ENCODE measurements at places on chromosomes 2 and 18.

DNA sequence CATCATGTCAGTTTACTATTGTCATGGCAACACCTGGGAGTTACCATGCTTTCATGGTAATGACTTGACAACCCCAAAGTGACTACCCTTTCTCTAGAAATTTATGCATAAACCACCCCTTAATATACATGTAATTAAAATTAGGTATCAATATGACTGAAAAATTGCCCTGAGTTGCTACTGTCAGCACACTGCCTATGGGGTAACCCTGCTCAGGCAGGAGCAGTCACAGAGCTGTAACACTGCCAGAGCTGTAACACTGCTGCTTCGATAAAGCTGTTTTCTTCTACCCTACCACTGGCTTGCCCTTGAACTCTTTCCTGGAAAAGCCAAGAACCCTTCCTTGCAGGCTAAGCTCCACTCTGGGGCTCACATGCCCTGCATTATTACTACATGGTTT lies 95.5 kb upstream of the SYT4 start:
- no peak for DNase-seq

DNA sequence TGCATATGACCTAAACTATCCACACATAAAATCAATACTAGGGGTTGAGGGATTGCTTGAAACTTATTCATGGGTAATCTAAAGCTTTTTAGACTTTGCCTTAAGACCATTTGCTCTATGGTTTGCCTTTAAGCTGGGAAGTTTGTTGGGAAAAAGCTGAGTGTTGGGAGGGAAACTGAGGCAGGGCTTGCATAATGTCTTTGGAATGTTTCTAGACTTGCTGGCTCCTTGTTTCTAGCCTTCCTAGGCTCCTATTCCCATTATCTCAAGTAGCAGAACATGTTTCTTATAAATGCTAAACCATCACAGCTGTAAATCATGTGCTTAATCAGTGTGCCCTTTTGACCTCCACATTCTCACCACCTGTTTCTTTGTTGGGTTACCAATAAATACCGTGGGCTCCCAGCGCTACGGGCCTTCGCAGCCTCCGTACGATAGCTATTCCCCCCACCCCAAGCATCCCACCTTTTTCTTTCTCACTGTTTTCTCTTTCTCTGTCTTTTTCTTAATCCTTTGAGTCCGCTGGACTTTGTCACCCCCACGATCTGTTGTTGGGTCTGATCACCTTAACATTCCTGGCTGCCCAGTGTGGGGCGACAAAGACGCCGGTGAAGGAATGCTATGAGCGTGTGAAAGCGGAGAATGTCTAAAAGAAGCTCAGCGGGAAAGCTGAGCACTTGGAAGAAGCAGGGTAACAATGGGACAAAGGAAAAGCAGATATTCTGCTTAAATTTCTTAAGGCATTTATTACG lies 49.4 kb upstream of the CWC22 start:
- no peak for DNase-seq

DNA sequence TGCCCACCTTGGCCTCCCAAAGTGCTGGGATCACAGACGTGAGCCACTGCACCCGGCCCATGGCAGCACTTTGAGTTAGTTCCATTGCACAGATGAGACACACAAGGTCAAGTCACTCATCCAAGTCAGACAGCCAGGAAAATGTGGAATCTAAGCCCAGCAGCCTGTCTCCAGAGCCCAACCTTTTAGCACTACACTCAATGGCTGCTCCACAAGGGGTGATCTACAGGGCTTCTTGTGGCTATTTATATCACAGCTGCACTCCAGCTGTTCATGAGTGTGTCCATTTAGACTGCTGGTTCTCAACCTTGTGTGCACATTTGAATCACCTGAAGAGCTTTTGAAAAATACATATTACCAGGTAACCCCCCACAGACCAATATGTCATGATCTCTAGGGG lies 72.9 kb upstream of the RPL31 start:
- no peak for DNase-seq

GRCh38 chr2:241813644-241814392 lies 4.8 kb downstream of the NEU4 start:
- DNase-seq, result no peak

DNA sequence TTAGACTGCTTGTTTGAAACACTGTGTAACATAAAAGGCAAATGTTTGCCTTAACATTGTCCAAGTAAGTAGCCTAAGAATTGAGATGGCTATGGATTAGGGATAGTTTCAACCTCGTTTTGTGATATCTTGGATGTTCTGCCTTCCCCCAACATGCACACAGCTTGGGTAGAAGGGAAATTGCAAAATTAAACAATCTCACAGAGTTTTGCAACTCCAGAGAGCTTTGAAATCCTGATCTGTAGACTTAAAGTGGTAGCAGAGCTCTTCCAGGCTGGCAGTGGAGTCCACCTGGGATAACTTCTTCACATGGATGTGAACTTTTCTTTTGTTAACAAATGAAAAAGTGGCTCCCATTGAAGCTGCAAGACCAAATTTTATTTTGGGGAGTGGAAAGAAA lies 59.6 kb downstream of the CHRNA1 start:
- no peak for DNase-seq

All from brain pericyte (primary cell).